Smooth muscle cell of bladder (primary cell): ENCODE measurements at places on chromosomes 6 and 20. TPM values are rescaled to one million over a fixed set of nuclear protein-coding genes. Genes with fewer than 3 reads are reported as not detected.

MRAP2 gene
- total RNA-seq: 0.28 and 0.65 TPM in 2 replicates

COX4I2 gene
- not detected in 2 replicates for total RNA-seq

ADGRF1 gene
- not detected in 2 replicates for total RNA-seq

LY6G6F gene
- total RNA-seq: not detected in 2 replicates

CYP24A1 gene
- 0.28 and 0.85 TPM in 2 replicates for total RNA-seq

FAM184A gene
- total RNA-seq: 0.43 and 0.46 TPM in 2 replicates

ADISSP gene
- 15.1 and 16.5 TPM in 2 replicates for total RNA-seq

DNMT3B gene
- 0.85 and 1.0 TPM in 2 replicates for total RNA-seq

EDN3 gene
- not detected in 2 replicates for total RNA-seq

KCNQ5 gene
- total RNA-seq: 0.57 and 1.7 TPM in 2 replicates
